Tongue (tissue), 3 donors: ENCODE measurements at places on chromosomes 16 and 17. TPM values are rescaled to one million over a fixed set of nuclear protein-coding genes. Genes with fewer than 3 reads are reported as not detected.
A peak's percentile ranks its signal among the peaks of the same experiment; 100 is the strongest.

- DNase-seq: peak; percentile 21
These were observed 6.7 kb downstream of the NUPR1 start for GRCh38 chr16:28531777-28532744.

- DNase-seq: no peak
These were observed 762 bp downstream of the CDK12 start for GRCh38 chr17:39461926-39462569.

DNA sequence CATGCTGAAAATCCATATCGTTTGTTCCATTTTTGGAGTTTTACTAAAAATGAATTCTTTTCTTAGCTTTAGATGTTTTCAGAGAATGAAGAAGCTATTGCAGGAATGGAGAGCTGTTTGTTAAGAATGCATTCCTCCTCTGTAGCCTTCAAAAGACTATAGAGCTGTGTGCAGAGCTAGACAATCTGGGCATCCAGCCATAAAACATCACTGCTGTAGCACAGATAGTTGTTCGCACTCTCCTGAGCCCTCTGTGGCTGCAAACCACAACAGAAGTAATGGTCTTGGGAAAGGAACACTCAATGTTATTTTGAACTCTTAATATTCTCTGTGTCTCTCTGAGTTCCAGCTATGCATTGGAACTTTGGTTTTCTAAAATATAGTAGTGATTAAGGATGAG, 4.9 kb downstream of the TNRC6C start:
- DNase-seq: peak; percentile 90

- no peak for DNase-seq
These were observed 3.1 kb downstream of the ZDHHC7 start for GRCh38 chr16:85008271-85008670.

DNA sequence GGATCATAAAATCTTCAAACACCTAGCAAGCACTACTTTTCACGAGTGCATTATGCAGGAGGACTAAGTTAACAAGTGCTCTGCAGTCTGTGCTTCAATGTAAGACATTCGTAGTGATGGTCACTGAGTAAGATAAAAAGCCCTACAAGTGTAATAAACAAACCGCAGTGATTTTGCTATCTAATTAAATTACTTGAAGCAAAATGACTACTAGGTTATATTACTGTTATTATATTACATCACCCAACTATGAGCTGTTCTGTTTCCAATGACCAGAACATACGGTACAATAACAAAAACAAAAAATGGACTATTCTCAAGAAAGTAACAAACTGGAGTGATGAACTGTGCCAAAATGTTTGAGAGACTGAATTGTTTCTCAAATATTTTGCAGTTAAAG, 11.2 kb downstream of the KLHL10 start:
- DNase-seq: no peak

DNA sequence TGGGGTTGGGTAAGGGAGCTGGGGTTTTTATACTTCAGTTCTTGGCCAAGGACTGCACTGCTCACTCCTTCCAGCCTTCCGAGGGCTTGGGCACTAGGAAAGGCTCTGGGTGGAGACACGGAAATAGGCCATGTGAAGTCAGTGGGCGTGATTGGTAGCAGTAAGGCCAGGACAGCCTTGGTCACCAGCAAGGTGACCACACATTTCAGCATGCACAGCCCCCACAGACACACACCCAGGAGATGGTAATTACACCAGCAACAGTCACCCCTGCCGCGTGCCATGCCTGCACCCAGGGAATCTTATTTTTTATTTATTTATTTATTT, 252.5 kb downstream of the SEC14L1 start:
- DNase-seq: no peak

ZNF75A gene
- total RNA-seq: 32.0 TPM

DNA sequence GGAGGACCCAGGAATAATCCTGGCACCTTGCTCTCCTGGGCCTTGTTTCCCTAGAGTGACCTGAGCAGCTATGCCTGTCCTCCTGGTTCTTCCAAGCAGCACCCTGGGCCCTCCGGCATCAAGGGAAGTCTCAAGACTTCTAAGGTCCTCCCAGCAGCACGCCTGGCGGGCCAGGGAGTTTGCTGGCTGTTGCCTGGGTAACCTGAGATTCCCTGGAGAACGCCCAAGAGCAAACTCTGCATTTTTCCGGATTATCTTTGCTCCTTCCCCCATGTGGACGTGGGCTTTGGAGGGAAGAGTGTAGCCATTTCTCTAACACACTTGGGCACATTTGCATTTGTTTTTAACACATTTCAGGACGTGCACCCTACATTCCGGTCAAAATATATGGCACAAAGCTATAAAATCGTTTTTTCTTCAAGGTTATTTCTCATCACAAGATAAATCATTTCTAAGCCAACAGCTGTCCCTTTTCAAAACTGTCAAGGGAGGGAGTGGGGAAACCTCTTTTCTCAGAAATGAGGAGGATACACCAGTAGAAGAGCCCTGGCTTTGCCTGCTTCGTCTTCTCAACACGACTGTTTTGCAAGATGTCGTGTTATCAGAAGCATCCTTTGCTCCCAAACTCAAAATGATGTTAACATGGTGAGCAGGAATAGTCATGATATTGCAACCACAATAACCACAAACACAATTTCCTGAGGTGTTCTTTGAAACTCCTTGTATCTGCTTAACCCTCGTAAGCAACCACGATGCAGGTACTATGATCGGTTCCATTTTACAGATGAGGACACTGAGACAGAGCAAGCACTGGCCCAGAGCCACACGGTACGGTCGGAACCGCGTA, 116.5 kb downstream of the ADCY9 start:
- DNase-seq: peak; percentile 89
